Astrocyte (in vitro differentiated cells and primary cell): ENCODE measurements at places on chromosomes 11 and 22. TPM values are rescaled to one million over a fixed set of nuclear protein-coding genes. Genes with fewer than 3 reads are reported as not detected.

The VSTM5 gene
- 0.19 and 0.45 TPM in 2 replicates for total RNA-seq

DNA sequence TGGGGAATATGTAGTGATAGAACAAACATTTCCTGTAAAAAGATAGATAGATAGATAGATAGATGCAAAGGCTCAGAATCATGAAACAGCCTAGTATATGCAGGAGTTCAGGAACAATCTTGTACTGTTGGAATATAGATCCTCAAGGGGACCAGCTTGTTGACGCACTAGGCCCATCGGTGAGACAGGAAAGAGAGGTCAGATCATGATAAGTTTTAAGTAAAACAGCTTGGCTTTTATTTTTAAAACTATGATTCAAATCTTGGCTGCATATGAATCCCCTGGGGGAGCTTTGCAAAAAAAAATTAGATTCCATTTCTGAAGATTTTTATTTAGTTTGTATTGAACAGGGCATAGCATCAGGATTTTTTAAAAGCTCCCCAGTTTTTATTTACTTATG is 185.8 kb downstream of the TRPC6 start:
- DNase-seq = no peak

DNA sequence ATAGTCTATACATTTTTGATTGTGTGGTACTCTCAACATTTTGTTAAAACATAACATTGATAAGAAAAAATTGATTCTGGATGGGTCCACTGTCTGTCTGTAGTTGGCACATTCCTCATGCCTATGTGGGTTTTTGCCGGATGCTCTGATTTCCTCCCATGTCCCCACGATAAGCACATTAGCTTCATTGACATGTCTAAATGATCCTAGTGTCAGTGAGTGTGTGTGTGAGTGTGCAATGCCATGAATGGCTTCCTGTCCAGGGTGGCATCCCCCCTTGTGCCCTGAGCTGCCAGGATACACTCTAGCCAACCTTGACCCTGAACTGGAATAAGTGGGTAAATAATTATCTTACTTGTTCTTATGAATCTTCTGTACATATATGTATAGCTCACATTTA is 5.4 kb downstream of the SFI1 start:
- DNase-seq = no peak

- DNase-seq = no peak
Measured at GRCh38 chr11:75283391-75283931, 42.9 kb downstream of the TPBGL start.
